Pulmonary artery endothelial cell (primary cell): ENCODE measurements at places on chromosomes 7 and 10. TPM values are rescaled to one million over a fixed set of nuclear protein-coding genes. Genes with fewer than 3 reads are reported as not detected.

Gene DPYSL4
- total RNA-seq: 10.5 and 14.1 TPM in 2 replicates

Gene ALDH18A1
- 110 and 126 TPM in 2 replicates for total RNA-seq

Gene ZNF365
- total RNA-seq: 0.04 and 0.40 TPM in 2 replicates

Gene UBE3C
- 115 and 117 TPM in 2 replicates for total RNA-seq

Gene NEBL
- 0.71 and 1.4 TPM in 2 replicates for total RNA-seq
